ENCODE measurements at places on chromosomes 3 and 15.

GRCh38 chr3:18246336-18247060 lies 178.6 kb downstream of the SATB1 start:
- no peak for DNase-seq

- DNase-seq: peak; percentile 30
These were observed 8.6 kb upstream of the STX19 start for GRCh38 chr3:94036909-94037507.

- DNase-seq: no peak
These were observed 290.4 kb upstream of the TBL1XR1 start for GRCh38 chr3:177487635-177488186.

- DNase-seq: no peak
These were observed 9.6 kb upstream of the RNF111 start for GRCh38 chr15:58977887-58978286.

- DNase-seq: no peak
These were observed 216.3 kb upstream of the MLF1 start for GRCh38 chr3:158354713-158355112.

GRCh38 chr3:184778426-184779332 lies 33.3 kb upstream of the VPS8 start:
- no peak for DNase-seq
